Endothelial cell (in vitro differentiated cells): ENCODE measurements at places on chromosomes 4 and X. TPM values are rescaled to one million over a fixed set of nuclear protein-coding genes. Genes with fewer than 3 reads are reported as not detected.

GRCh38 chr4:174084981-174085380, 198.5 kb downstream of the FBXO8 start:
- no peak for DNase-seq

DNA sequence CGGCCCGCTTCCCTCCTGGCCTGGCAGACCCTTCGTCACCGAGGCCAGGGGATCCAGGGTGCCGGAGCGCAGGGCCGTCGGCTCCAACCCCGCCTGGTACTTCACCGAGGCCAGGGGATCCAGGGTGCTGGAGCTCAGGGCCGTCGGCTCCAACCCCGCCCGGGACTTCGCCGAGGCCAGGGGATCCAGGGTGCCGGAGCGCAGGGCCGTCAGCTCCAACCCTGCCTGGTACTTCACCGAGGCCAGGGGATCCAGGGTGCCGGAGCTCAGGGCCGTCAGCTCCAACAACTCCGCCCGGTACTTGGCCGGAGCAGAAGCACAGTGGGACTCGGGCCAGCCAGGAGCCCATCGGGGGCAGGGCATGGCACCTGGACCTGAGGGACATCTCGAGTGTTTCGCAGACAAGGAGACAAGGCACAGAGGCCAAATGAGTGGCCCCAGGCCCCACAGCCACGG, 85.1 kb downstream of the FAM53A start:
- no peak for DNase-seq

GRCh38 chr4:27048429-27049238, 188.0 kb downstream of the STIM2 start:
- no peak for DNase-seq

DNA sequence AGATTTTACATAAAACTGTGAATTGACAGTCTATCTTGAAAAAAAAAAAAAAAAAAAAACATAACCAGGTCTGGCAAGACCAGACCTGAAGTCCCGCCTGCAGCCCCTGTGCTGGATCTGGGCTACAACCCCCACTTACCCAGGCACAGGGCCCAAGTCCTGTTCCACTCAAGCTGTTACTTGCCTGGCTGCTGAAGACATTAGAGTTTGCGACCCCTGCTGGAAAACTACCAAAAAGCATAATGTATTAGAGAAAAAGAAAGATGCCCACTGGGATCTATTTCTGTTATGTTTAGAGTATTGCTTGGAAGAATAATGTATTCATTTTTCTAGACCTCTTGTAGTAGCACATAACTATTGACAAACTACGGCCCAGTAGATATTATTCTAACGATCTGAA, 4.7 kb downstream of the HS3ST1 start:
- DNase-seq: peak; percentile 53

The ETDB gene
- total RNA-seq: not detected

GRCh38 chr4:107376293-107376692, 340.2 kb upstream of the DKK2 start:
- no peak for DNase-seq

DNA sequence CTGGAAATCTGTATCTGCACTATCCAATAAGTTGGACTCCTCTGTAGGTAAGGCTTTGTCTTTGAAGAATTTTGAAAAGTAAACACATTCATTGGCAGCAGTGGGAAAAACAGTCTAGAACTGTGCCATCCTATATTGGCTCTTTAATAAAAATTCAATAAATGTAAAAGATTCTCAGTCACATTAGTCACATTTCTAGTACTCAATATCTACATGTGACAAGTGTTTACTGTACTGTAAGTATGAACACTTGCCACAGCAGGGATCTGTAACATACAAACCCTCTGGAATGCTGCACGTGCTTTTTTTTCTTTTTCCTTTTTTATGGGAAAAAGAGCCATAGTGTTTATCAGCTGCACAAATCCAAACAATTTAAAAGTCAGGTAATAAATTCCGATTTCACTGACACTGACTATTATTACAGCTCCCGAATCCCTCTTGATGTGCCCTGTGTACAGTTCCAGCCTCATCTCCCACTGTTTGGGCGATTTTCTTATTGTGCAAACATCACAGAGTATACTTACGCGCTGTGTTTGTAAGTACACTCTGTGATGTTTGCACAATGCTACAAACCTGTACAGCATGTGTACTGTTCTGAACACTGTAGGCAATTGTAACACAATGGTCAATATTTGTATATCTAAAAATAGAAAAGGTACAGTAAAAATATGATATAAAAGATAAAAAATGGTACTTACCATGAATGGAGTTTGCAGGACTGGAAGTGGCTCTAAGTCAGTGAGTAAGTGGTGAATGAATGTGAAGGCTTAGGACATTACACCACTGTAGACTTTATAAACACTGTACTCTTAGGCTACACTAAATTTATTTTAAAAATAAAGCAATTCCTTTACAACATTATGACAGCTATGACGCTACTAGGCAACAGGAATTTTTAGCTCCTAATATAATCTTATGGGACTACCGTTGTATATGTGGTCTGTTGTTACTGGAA, 8.7 kb downstream of the PYURF start:
- no peak for DNase-seq
